ENCODE measurements at places on chromosomes 16 and 17.

GRCh38 chr17:73586921-73587602 is 57.2 kb downstream of the SDK2 start:
- DNase-seq, result no peak

DNA sequence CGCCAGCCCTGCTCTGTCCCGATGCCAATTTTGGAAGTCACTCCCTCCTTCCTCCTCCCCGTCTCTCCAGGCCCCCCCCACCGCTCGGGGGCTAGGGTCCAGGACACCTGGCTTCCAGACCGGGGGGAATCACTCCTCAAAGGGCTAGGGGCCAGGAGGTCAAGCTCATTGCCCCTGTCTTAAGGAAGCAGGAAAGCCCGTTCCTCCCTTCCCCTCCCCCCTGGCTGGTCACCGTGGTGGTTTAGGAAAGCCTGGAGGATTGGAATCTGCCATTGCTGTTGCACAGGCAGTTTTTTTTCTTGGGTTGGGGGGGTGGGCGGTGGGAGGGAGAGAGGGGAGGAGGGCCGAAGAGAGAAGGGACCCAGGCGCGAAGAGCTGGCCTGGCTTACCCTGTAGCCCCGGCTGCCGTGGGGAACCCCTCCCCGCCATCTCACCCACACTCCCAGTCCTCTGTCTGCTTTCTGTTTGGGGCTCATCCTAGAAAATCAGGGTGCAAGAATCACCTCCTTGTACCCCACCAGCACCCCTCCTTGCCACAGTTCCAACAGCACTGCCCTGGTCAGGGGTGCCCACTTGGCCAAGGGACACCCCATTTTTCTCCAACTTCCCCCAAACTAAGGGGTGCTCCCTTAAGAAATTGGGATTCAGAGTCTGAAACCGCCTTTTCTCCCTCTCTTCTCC is 2.9 kb upstream of the BCL6B start:
- DNase-seq, result peak; percentile 71

GRCh38 chr17:49578952-49579500 is 3.4 kb downstream of the NXPH3 start:
- DNase-seq, result no peak

DNA sequence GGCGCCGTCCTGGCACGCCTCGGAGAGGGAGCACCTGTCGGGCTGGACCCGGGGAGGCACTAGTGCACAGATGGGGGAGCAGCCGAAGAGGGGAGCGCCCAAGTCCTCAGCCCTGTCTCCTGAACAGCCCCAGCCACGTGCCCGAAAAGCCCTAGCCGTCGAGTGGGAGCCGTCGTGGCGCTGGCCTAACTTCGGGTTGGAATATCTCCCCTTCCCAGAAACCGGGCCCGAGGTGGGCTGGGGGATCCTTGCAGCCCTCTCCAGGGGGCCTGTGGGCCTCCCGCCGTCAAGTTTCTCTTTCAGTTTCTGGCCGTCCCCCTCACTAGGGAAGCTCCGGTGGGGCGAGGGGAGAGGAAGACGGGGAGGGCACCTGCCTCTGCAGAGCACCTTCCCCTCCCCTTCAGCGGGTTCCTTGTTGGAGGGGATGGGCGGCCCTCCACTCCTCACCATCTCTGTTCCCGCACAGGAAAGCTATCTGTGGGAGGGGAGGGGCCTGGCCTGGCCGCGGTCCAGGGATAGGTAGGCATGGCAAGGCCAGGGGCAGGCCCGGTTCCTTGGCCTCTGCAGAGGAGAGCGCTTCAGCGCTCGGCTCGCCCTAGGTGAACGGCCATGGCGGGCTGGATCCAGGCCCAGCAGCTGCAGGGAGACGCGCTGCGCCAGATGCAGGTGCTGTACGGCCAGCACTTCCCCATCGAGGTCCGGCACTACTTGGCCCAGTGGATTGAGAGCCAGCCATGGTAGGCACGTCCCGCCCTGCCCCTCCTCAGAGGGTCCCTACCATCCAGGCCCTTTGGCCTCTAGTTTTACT is 709 bp downstream of the STAT5A start:
- peak; percentile 28 for DNase-seq

- DNase-seq, result no peak
These were observed 10.5 kb downstream of the SREBF1 start for GRCh38 chr17:17826342-17826713.

DNA sequence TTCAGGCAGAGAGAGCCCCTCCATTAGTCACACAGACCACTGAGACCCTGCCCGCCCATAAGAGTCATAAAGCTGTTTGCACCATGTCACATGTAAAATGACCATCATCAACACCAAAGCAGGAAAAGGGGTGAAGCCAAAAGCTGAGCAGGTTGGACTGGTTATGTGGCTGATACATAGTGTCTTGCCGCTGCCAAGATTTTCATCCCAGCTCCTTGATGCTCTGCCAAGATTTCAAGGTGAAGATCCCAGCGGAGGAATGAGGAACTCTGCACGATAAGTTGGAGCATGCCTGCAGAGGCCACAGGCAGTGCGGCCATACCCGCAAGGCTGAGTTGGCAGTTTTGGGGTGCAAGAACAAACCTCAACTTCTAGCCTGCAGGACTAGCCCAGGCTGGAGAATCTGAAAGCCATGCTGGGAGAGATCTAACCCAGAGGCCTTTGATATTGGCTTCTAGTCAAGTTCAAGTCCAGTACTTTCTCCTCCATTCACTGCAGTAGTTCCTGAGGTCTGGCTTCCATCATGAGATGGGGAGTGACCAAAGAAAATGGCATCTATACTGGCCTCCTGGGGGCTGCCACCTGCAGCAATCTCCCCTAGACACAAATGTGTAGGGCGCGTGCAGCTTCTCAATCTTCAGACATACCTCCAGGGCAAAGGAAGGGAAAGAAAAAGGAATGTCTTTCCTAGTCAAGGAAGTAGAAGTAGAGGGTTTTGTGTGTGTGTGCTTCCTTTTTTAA is 79.7 kb upstream of the NOL11 start:
- no peak for DNase-seq

GRCh38 chr16:57752581-57753447 is 17.2 kb downstream of the KATNB1 start:
- no peak for DNase-seq

DNA sequence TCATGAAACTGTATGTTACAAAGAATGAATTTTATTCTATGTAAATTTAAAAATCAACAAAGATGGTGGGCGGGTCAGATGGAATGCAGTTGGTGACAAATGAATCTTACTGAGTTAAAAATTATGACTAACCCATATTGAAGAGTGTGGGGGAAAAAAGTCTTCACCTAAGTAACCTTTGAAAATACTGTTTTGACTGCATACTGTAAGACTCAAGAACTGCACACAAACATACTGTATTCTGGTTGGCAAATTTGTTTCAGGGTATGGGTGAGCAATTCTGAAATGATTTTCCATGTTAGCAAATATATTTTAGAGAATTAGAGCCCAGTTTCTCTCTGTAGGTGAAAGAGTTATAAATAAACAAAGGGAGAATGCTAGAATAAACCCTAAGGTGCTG is 153.7 kb upstream of the KCNJ18 start:
- no peak for DNase-seq

- DNase-seq, result no peak
These were observed 203.7 kb downstream of the PHKB start for GRCh38 chr16:47664653-47665325.

- no peak for DNase-seq
These were observed 1.6 kb downstream of the HBA1 start for GRCh38 chr16:177981-178667.

- DNase-seq, result no peak
These were observed 22.3 kb downstream of the TSPOAP1 start for GRCh38 chr17:58306131-58306951.

DNA sequence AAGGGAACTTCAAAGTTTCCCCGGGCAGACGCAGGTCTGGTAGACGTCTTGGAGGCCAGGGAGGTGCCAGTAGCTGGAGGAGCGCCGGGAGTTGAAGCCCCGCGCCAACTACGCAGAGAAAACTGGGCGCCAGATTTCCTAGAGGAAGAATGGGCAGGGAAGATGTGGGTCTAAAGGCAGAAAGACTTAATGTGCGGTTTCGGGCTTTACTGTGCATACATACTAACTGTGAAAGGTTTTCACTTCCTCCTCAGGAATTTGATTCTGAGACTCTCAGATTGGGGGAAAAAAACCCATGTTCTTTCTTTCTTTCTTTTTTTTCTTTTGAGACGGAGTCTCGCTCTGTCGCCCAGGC is 331 bp upstream of the ZNF287 start:
- no peak for DNase-seq

DNA sequence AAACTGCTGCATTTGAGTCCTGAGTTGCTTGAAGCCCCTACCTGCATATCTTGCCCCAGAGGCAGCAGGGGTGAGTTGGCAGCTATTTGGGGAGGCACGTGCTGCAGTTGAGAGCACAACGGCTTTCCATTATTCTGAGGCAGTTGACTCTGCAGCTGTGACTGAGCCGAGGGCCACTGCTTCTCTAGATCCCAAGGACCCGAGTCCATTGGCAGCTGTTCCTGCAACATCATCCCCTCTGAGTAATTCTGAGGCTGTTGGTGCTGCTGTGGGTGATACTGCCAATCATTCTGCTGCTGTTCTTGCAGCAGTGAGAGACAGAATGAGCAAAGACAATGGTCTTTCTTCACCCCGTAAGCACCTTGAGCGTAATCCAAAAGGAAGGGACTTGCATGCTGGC is 12.7 kb downstream of the TERF2IP start:
- no peak for DNase-seq

DNA sequence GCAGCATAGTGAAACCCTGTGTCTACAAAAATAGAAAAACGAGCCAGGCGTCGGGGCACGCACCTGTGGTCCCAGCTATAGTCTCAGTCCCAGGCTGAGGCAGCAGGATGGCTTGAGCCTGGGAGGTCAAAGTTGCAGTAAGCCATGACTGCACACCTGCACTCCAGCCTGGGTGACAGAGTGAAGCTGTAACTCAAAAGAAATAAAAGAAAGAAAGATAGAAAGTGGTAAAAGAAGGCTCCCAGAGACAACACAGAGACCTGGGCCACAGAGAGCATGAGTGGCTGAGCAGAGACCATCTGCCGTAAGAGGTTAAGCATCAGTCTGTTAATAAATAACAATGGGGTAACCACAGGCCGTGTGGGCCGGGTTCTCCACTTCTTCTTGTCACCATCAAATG is 15.3 kb upstream of the HEXD start:
- DNase-seq, result no peak

GRCh38 chr16:30085247-30085646 is 6.5 kb downstream of the TBX6 start:
- no peak for DNase-seq

- DNase-seq, result no peak
These were observed 68.1 kb upstream of the CES5A start for GRCh38 chr16:55943267-55943666.

- peak; percentile 57 for DNase-seq
These were observed 4.0 kb downstream of the VAT1 start for GRCh38 chr17:43018008-43018853.

DNA sequence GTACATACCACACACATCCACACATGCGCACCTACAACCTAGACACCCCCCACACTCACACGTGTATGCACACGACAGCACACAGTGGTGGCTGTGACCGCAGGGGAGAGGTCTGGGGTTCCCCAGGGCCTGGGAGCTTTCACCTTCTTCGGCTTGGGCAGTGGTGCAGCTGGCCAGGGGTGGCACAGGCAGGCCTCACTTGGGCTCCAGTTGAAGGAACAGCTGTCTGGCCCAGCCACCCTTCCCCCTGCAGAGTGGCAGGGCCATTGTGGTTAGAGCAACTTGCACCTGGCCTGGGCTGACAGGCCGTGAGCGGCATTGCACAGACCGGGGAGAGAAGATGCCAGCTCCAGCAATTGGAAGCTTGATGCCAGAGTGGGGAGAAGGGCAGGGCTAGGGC is 114.5 kb upstream of the GSE1 start:
- no peak for DNase-seq

DNA sequence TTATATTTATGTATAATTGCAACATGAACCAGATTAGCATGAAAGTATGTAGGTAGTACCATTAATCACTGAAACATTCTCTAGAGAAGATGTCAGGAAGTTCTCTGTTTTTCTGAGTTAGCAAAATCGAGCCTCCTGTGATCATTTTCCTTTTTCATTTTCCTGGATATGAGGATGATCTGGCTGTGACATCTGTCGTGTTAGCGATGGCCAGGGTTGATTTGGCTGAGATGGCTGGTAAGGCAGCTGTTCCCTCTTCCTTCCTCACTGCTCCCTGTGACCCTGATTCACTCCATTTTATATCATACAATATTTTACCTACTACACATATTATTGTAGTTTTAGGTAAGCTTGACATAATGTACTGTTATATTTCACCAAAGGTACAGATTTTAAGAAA is 10.3 kb downstream of the CNTNAP4 start:
- DNase-seq, result no peak

GRCh38 chr17:65855245-65855644 is 293.8 kb upstream of the AXIN2 start:
- DNase-seq, result no peak

GRCh38 chr17:45247429-45248131 is 14.3 kb downstream of the SPATA32 start:
- peak; percentile 93 for DNase-seq

DNA sequence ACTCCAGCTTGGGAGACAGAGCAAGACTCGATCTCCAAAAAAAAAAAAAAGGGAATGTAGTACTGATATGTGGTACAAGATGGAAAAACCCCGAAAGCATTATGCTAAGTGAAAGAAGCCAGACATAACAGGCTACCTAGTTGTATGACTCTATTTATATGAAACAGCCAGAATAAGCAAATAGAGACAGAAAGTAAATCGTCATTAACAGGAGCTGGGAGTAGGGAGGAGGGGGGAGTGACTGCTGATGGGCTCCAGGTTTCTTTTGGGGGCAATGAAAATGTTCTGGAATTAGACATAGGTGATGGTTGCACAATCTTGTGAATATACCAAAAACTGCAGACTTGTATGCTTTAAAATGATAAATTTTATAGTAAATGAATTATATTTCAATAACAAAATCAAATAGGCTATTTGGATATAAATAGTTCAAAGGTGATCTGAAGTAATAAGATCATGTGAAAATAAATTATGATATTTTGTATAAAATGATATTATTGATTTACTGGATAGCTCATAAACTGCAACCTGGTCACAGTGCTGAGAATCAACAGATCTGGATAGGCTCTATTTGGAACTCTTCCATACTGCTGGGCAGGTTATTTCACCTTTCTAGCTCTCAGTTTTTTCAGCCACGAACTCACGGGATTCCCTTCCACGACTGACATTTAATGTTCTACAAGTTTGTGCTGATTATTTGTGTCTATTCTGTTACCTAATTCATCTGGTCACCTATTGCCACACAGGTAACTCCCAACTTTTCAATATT is 27.1 kb downstream of the ZNF652 start:
- DNase-seq, result no peak

DNA sequence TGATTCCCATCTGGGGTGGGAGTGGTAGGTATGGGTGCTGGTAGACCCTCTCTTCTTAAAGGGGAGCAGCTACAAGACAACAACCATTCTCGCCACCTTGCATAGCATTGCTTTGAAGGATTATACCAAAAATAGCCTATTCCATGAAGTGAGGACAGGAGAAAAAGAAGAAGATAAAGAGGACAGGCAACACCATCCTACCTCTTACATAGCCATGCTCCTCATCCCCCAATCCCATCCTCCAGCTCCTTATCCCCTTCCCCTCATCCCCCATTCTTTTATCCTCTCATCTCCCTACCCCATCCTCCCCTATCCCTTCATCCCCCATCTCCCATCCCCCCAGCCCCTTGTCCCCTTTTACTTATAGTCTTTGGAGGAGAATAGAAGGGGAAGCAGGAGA is 29.1 kb downstream of the CCDC182 start:
- no peak for DNase-seq

Data from NCI-H1105 (cell line).